ENCODE measurements at places on chromosomes 16 and 17. TPM values are rescaled to one million over a fixed set of nuclear protein-coding genes. Genes with fewer than 3 reads are reported as not detected.
A peak's percentile ranks its signal among the peaks of the same experiment; 100 is the strongest.

TBC1D3H gene
- total RNA-seq = not detected

DNA sequence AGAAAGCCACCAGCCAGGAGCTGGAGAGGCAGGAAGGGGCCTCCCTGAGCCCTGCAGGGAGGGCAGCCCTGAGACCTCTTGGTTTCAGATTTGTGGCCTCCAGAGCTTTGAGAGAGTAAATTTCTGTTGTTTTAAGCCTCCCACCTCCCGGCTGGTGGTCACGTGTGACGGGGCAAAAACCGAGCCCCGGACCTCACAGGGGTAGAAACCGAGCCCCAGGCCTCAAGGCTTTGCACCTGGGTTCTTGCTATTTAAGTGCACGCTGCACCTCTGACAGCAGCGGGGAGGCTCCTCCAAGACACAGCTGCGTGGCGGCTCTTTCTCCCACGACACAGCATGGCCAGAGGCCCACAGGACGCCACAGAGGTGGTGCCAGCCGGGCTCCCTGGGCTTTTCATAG is 17.4 kb upstream of the ZC3H18 start:
- no peak for DNase-seq

- no peak for DNase-seq
These were observed 6.1 kb upstream of the EIF1 start for GRCh38 chr17:41682631-41683030.

- DNase-seq = no peak
These were observed 492.2 kb downstream of the KCNJ2 start for GRCh38 chr17:70661342-70662222.

GRCh38 chr16:58026139-58026704 is 668 bp downstream of the MMP15 start:
- DNase-seq = no peak

GRCh38 chr17:32870027-32870670 is 6.8 kb downstream of the MYO1D start:
- no peak for DNase-seq

DNA sequence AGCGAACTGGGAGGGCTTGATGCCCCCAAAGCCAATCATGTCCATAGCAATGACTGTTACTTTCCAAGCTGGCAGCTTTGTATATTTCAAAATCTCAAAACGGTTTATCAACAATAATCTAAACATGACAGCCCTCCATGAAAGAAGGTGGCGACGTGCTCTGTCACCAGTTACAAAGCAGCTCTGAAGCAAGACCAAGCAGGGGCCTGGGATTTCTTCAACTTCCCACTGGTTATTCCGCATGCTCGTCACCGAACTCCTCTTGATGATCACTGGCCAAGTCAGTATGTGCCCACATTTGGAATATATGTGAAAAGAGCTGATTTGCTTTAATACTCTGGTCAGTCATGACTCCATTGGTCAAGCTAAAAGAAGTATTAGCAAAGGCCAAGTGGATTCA is 175.6 kb downstream of the VPS53 start:
- no peak for DNase-seq

DNA sequence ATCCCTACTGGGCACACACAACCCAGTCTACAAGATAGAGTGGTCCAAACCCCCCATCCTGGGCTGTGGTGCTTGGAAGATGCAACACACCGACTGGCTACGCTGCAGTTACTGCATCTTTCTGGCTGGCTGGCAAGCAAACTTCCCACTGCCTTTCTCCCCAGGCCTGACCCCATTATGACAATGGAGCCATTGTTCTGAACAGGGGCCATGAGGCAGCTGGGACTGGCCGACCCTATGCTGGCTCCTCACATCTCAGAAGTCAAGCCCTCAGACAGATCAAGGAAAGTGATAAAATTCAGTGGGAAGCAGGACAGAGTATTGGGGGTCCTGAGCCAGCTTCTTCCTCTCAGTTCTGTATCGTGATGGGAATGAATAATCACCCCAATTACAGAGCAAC is 364.1 kb upstream of the ASIC2 start:
- no peak for DNase-seq

GRCh38 chr16:27189335-27189972 is 13.9 kb upstream of the KDM8 start:
- no peak for DNase-seq

DNA sequence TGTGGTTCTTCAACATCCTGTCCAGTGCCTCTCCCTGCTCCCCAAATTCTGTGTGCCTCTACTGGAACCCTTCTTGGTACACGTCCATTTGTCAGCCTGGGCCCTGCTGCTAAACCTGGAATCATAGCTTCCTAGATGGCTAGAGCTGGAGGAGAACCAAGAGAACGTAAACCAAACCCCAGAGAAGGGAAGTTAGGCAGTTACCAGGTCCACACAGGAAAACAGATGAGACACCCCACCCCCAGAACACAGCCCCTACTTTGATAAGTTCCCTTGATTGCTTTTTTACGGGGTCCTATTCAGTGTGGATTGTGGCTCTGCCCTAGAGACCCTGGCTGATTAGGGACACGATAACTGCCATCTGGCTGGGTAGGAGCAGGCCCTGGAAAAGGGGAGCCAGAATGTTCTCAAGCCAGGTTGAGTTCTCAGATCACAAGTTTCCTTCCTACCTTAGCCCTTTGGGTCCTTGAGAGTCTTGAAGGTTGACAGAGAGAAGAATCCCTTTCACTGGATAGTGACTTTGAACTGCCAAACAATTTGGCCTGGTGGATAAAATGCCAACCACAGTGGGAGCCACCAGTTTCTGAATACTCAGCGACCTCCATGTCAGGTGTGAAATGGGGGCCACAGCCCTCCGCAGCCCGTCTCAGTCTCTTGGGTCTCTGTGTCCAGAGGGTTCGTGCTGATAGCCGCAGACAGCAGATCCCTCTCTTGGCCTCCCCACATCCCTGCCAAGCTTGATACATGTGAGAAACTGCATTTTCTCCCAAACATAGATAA is 7.9 kb downstream of the TBX4 start:
- no peak for DNase-seq

SLFN12L gene
- 0.92 TPM for total RNA-seq

DNA sequence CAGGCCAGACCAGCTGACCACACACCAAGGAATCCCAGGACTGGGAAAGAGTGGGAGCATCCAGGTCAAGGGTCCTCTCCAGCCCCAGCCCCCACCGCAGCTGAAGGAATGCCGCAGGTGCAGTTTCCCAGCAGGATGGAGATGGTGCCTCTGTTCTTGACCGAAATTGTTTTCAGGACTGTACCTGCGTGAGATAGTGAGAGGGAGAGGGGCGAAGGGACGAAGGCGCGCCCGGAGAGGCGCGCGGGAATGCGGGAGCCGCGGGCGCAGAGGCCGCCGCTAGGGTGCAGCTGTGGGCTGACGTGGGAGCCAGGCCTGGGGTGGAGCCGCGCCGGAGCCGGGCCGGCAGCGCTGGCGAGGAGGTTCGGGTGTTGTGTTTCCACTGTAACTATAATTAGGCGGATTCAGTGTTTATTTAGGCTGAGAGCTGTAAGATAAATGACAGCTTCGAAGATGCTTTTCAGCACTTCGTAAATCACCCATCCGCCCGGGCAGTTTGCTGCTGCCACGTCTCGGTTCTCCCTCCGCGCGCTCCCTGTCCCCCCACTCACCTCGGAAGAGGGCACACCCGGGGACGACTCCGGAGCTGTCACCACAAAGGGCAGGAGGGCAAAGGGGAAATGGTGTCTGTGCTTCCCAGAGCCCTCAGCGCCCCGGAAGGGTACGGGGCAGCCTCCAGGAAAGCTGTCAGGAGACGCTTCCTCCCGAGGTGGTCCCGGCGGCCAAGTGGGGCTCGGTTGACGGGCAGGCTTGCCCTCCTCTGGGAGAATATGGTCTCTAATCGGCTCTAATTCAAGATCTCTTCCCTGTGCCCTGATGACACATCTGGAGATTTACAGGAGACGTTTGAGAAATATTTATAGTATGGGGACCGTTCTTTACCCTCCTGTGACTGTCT is 38.2 kb downstream of the HOXB1 start:
- peak; percentile 79 for DNase-seq

- no peak for DNase-seq
These were observed 3.5 kb downstream of the CTNS start for GRCh38 chr17:3639981-3640596.

DNA sequence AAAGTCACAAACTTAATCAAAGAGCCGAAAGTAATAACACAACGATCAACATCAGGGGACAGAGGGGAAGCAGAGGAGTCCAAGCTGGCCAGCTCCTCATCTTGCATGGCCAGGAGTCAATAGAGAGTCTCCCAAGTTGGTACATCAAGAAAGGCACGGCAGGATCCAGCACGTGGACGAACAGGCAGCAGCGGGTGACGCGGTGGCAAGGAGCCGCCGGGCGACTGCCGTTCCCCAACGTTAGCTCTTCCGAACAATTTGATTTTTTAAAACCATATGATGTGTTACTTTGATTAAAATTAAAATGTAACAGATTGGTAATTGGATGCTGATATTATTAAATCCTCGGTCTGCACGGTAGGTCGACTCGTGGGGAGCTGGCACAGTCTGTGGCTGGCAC is 81.8 kb upstream of the DOC2B start:
- peak; percentile 36 for DNase-seq

CCL16 gene
- not detected for total RNA-seq

PIPOX gene
- 0.57 TPM for total RNA-seq

DNA sequence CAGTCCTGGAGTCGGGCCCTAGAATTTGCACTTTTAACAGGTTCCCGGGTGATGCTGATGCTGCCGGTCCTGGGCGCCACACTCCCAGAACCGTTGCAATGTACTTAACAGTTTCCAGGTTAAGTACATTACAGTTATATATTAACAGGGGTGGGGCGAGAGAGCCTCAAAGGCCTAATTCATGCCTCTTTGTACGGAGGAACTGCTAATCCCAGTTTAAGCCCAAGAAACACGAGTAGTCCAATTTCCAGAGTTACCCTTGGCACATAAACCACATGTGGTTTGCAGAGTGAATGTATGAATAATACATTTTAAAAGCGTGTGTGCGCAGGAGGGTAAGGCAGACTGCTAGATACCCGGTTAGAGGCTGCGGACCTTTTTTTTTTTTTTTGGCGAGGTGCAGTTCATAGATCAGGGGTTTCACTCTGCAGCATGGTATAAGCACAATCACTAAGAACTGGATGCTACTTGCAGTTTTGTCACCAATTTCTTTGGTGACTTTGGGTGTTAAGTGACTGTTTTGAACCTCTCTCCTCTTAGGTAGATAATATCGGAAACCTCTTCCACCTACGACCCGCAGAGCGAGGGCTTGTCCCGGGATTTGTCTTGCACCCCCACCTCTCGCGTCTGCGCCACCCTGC is 713 bp downstream of the COX11 start:
- DNase-seq = no peak
